ENCODE measurements at places on chromosomes 11 and 22.

DNA sequence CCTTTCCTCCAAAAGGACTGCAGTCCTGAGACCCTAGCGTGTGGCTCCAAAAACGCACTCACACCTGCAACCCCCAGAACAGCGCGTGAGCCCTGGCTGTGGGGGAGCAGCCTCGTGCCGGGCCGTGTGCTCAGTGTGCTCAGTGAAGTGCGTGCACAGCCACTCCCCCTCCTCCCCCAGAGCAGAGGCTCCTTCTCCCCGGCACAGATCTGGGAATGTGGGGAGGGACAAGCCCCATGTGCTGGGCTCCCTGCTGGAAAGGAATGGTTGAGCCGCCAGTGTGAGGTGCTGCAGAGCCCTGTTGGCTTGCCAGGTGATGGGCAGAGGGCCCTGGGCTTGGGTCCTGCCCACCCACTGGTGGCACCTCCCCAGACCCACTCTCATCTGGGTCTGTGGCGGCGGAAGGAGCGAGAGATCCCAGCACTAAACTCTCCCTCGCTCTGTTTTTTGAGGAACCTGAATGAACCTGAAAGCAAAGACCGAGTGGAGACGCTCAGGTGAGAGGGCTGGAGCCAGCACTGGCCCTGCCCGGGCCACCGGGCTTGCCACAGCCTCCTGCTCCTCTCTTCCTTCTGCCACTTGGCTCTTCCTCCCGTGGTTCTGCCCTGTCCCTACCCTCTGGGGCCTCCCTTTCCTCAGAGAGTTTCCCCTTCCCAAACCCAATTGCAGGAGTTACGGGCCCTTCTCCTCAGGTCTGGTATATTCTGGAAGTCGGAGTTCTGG, 9.0 kb downstream of the RCOR2 start:
- DNase-seq = no peak

GRCh38 chr11:1784761-1785650, 21.3 kb upstream of the CTSD start:
- no peak for DNase-seq

GRCh38 chr11:68741463-68741862, 9.9 kb downstream of the TESMIN start:
- DNase-seq = no peak

DNA sequence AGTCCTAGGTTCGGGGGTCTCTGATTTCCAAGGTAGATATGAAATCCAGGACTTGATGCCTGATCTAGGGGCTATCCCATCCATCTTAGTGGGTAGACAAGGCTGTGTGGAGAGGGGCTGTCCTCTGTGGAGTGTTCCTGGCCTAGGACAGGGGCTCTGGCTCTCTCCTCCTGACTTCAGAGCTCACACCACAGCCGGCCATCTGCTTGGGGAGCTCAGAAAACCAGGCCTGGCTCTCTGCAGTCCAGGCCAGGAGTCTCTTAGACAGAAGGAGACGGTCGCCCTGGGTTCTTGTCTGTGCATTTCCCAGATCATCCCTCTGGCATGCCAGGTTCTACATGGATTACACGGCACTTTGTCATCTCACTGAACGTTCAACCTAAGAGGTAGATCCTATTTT, 17.9 kb downstream of the TUB start:
- no peak for DNase-seq

DNA sequence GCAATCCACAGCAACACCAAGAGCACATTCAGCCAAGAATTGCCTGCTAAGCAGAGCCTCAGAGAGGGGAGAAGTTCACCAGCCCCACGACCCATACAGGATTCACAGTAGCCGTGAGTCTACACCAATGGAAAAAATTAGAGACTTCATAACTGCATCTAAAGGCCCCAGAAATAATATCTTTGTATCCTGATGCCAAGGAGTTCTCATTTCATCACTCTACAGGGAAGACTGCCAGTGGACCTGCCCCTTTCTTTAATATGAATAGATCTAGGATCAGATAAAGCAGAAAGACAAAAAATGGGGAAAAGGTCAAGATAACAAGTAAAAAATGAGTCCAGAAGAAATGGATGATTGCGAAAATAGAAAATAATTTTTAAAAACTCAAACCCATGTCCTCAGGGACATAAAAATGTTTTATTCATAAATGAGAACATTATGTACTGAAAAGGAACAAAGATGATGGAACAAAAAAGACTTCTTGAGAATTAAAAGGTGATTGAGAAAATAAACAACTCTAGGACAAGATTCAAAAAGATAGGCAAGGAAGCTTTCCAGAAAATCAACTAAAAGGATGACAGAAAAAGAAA, 9.5 kb downstream of the APOL3 start:
- DNase-seq = no peak

GRCh38 chr11:71170624-71171423, 81.6 kb downstream of the SHANK2 start:
- DNase-seq = no peak

GRCh38 chr11:1227551-1228100, 4.8 kb downstream of the MUC5B start:
- DNase-seq = no peak

GRCh38 chr11:93783765-93784144, 327 bp upstream of the MED17 start:
- DNase-seq = no peak

GRCh38 chr11:132187814-132188213, 817.4 kb downstream of the NTM start:
- DNase-seq = no peak

- DNase-seq = no peak
These were observed 90.2 kb upstream of the ISX start for GRCh38 chr22:34975721-34976120.

DNA sequence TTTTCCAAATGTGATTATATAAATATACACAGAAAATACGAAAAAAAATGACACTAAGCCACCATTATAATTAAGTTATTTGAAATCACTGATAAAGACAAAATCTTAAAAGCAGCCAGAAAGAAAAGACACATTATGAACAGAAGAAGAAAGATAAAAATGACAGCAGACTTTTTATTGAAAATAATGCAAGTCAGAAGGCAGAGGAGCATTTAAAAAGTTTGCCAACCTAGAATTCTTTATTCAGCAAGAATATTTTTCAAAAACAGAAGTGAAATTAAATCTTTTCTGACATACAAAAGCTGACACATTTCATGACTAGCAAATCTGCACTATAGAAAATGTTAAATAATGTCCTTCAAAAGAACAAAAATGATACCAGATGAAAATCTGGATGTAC, 77.8 kb downstream of the CD82 start:
- DNase-seq = no peak
